ENCODE measurements at places on chromosomes 6 and 20.

GRCh38 chr20:23112595-23112994 lies 26.5 kb upstream of the CD93 start:
- DNase-seq = no peak

- DNase-seq = no peak
These were observed 49.9 kb upstream of the BMP5 start for GRCh38 chr6:55925292-55925691.

DNA sequence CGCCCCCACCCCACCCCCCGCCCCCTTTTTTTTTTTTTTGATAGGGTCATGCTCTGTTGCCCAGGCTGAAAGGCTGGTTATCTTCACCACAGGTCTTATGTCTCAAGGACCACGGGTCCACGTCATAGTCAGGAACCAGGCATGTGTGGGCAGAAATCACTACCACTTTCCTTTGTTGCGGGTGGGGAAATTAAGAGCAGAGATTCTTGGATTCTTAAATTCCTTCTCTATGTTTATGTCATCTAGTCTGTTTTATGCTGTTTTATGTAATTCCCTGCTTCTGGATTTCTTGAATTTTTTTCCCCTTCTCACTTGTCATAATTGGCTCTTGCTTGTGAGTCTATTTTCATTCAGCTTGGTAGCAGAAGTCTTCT lies 25.8 kb upstream of the PLCG1 start:
- no peak for DNase-seq

GRCh38 chr6:154543628-154544027 lies 33.1 kb upstream of the CNKSR3 start:
- DNase-seq = no peak

GRCh38 chr6:75906871-75907270 lies 157.8 kb downstream of the MYO6 start:
- no peak for DNase-seq

- no peak for DNase-seq
These were observed 152.4 kb downstream of the COL9A1 start for GRCh38 chr6:70150521-70150920.

GRCh38 chr6:166419286-166419685 lies 36.5 kb upstream of the MPC1 start:
- DNase-seq = no peak

DNA sequence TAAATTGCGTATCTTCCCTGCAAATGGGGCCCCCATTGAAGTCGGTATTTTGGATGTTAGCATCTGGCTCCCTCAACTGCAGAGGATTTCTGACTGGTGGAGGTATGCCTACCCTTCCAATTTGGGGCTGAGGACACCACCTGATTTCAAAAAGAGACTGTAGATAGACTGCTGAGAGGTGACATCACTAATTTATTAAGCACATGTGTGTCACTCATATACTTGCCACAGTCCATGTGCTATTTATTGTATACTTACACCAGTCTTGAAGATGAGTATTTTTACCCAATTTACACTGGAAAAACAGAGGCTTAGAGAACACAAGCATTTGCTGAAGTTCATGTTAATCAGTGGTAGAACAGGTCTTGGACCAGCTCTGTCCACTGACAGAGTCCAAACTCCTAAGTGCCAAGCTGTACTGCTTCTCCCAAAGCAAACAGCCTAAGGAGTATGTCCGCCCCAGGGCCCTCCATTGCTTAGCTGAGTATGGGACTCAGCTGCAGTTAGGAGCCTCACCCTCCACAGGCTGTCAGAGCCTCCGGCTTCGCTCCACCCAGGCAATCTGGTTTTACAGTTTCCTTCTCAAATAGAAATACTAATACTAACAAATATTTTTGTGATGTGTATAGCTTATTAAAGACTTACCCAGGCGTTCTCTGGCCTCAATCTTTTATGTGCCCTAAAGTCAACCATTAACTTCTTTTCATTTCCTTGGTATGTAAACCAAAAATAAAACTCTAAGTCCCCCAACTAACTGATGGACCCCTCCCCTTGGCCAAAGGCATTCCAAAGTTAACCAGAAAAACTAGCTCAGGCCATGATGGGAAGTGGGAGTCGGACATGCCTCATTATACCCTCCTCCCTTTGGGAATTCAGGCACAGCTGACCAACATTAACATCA lies 17.5 kb downstream of the RIN2 start:
- no peak for DNase-seq

GRCh38 chr20:53927990-53928389 lies 142.4 kb downstream of the BCAS1 start:
- DNase-seq = no peak

GRCh38 chr6:134317471-134318131 lies at the start of gene SGK1:
TSS of gene SGK1 (minus strand) at chr6:134318112. CDS start at chr6:134317460, 652 bp downstream.
- DNase-seq = no peak

DNA sequence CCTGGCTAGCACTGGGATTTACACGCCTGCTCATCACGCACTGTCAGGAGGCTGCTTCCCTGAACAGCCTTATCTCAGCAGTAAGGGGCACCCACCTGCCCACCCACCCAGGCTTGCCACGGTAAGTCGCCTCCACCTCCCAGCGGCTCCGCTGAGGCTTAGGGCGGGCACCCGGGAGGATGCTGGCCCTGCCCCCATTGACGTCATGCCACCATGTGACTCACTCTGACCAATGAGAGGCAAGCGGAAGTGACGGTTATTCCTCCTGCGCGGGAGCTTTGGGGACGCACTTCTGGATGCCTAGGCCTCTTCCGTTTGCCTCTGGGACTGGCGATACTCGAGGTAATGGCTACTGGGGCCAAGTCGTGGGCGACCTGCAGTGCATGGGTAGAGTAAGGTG lies 256.8 kb downstream of the QKI start:
- no peak for DNase-seq

DNA sequence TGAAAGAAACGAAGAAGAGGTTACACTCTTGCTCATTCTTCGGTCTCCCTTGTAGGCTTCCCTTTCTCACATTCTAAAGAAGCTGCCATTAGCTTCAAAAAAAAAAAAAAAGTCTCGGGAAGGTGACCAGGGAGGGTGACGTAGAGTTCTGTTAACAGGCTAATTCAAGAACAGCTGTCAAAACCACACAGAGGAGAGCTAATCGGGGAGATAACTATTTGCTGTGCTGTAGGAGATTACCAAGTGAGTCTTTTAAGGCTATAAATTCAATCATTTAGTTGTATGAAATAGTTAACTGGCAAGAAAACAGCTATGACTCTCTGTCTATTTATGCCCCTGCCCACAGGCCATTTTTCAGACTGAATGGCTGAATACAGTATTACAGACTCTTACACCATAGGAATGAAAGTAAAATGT lies 256.8 kb downstream of the SYNE1 start:
- no peak for DNase-seq

DNA sequence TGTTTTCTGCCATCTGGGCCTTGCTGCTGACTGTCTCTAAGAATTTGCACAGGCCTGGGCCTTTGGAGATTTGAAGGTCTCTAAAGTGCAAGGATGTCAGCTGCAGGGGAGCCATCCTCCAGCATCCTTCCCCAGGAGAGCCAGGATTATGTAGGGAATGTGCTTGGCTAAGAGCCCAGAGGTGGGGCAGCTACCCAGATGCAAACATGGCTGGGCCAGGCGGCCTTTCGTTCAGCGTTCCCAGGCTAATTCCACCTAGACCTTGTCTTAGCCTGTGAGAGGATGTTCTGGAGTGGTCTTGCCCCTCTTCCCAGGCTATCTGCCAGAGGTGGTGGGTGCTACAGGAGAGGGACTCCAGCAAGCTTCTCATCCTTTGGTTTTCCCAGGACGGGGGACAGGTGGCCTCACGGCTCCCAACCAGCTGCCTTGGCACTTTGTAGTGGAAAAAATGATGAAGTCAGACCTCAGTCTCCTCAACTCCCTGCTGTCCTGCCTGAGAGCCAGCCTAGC lies 7.7 kb upstream of the PTGIS start:
- peak; percentile 80 for DNase-seq

DNA sequence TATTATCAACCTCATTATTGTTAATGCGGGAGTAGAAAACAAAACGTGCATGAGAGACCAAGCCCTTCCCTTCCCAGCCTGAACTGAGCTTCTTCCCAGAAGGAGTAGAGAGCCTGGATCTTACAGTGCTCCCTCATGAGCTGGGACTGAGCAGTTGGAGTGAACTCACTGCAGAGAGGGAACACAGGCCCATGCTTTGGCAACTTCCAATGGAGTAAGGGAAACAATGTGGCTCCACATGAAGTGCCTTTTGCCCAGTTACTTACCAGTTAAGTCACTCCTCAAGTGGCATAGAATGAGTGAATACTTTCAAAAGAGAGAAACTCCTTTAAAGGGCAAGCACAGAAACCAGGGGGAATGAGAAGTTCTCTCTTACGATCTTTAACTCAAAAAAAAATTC lies 12.4 kb downstream of the FHL5 start:
- DNase-seq = no peak

DNA sequence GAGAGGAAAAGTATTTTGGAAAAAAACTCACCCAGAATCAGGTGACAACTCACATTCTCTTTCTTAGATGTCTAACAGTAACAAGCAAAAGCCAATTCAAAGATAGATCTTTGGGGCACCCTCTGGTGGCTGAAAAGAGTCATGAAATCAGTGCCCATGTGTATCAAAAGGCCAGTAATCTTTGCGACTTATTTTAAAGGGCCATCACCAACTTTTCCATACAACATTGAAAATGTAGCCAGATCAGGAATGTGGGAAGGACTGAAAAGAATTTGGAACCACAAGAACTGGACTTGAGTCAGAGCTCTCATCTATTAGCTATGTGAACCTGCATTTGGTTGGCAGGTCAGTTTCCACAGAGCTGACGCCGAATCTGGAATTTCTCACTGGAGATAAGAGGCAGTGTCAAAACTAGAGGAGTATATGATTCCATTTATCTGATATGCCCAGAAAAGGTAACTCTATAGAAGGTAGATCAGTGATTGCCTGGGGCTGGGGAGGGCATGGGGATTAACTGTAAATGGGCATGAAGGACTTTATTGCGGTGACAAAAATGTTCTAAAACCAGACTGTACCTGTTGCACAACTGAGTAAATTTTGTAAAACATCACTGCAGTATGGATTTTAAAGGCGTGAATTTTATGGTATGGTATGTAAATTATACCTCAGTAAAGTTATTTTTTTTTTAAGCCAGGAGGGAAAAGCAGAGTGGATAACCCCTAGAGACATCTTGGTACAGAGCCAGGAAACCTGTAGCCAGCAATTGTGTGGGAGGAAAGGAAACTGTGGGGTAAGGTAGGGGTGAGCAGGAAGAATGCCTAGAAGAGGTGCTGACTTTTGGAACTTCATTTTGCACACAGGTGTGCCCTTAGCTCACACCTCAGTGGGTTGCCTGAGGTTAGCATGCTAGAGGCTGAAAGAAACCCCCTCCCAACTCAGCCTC lies 117.1 kb upstream of the ASF1A start:
- DNase-seq = no peak

DNA sequence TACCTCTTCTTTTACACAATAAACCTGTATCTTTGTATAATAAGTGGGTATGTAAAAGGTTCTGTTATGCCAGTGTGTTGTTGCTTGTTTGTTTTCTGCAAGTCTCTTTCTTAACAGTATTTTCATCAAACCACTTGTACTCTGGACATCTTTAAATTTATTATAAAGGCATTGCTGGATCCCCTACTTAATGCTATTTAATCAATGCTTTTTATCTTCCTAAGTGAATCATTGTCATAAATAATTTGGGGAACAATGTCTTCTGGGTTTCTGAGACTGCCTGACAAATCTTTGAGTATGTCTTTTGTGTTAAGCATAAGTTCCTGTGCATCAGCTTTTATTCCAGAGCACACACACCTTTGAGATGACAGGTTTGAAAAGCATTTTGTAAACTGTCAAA lies 64.7 kb downstream of the ITCH start:
- no peak for DNase-seq

- DNase-seq = no peak
These were observed 171.3 kb downstream of the TMEM242 start for GRCh38 chr6:157151989-157152388.

DNA sequence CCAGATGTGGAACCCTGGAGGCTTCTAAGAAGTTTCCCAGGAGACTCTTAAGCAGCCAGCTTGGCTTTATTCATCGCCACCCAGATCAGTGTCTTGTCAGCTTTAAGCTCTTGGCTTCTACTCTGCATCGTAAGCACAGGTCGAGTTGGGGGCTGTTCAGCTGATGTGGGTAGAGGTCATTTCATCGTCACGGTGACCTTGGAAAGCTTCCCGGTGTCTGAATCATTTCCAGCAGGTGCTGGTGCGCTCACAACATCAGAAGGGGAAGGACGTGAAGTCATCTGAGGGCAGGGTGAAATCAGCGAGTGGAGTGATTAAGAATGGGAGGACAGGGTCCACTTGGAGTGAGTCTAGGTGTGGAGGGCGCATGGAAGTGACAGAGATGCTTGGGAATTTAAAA lies 112.6 kb downstream of the SASH1 start:
- no peak for DNase-seq

- no peak for DNase-seq
These were observed 48.2 kb downstream of the DCBLD1 start for GRCh38 chr6:117530467-117531242.

GRCh38 chr6:7976485-7977056 lies 66.0 kb upstream of the TXNDC5 start:
- no peak for DNase-seq

- DNase-seq = no peak
These were observed 153.4 kb downstream of the SYNDIG1 start for GRCh38 chr20:24622856-24623255.

DNA sequence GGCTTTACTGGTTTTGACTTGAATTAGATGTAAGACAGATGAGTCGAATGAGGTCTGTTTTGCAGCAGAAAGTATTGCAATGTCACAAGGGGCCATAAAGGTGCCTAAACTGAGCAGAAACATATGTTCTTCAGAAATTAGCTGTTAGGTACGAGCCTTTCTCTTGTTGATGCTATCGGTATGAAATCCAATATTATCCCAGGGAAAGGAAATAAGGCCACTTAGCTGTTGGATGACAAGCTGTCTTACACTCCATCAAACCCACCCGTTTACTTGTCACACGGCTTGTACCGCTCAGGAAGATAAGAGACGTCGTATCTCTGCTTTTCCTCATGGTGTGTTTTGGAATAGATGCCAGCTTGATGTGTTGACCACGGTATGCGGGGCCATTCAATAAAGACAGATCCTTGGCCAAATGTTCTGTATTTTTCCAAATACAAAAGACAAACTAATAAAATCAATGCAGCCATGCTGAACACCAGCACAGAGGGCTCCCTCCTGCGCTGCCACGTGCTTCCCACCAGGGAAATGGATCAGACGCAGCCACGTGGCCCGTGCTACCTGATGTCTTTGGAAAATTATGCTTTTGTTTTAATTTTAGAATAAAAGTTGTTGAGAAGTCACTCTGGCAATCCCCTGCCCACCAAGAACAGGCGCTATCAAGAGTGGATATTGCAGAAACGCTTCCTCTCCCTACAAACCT lies 255.9 kb upstream of the SULF2 start:
- peak; percentile 59 for DNase-seq

DNA sequence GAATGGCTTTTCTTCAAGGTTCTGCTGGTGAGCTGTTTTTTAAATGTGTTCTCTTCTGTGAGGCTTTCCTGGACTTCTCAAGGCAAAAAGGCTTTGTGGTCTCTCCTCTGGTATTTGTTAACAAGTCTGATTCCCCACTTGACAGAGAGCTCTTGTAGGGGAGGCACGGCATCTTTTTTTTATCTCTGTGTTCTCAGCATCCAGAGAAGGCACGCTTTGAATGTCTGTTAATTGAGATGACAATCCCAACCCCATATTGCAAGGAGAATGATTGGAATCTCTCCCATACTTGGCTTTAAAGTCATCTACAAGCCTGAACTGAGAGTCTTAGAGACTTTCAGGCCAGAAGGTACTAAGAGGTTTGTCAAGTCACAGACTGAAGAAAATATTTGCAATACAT lies 22.6 kb downstream of the EDN1 start:
- no peak for DNase-seq

GRCh38 chr20:43564455-43564854 lies 5.6 kb downstream of the SGK2 start:
- DNase-seq = no peak
